NCI-H774 (cell line): ENCODE measurements at places on chromosomes 12 and 14.

GRCh38 chr12:27646149-27646548, 50.1 kb upstream of the REP15 start:
- no peak for DNase-seq

GRCh38 chr12:18135509-18135908, 45.5 kb upstream of the RERGL start:
- no peak for DNase-seq

DNA sequence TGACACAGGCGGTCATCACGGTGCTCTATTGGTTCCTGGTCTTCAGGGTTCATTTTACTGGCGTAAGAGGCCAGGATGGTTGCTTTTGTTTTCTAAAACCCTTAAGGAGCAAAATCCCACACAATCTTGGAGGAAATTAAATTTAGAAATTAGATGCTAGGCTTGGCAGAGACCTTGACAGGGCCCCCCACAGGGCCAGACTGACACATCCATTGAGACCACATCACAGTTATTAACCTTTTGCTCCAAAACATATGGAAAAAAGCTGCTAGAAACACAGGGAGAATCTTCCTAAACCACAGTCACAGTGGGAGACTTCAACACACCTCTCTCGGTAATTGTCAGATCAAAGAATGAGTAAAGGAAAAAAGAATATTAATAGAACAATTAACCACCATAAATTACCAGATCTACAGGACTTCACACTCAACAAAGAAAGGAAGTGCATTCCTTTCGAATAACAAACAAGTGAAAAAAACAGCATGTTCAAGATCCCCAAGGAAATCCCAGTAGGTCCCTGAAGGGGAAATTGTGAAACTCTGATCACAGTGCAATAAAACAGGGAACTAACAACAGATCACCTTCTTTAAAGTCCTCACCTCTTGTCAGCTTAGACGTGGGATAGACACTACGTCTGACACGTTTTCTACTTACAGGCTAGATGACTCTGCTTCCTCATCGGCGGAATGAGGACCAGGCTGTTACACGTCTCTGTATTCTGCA, 40.2 kb upstream of the TMEM179 start:
- DNase-seq, result no peak

- no peak for DNase-seq
These were observed 135.1 kb downstream of the RBM19 start for GRCh38 chr12:113831016-113831415.

DNA sequence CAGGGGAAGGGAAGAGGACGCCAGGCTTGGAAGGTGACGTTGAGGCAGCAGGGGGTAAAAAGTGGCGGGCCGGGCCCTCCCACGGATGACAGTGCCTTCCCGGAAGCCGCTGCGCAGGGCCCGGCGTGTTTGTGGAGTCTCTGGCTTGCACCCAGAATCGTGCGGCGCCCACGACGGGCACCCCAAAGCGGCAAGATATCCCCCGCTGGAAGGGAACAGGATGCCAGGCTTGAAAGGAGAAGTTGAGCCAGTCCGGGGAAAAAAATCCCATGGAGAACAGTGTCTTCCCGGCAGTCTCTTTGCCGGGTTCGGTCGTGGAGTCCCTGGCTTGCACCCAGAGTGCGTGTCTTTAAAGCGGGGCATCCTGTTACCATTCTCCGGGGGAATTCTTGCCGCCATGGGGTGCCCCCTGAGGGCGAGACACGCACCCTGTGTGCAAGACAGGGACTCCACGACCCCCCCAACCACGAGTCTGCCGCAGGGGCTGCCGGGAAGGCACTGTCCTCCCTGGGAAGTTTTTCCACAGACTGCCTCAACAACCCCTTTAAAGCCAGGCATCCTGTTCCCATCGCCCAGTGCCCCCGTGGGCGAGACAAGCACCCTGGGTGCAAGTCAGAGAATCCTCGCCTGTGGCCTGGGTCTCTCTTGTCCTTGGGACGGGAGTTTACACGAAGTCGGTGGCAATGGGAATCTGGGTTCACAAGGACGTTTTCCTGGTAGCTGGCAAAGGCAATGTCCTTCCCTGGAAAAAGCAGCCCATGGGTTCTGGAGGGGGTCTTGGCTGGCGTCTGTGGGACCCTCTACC, 156.1 kb upstream of the ALG10B start:
- no peak for DNase-seq

GRCh38 chr14:92984082-92984788, 61.3 kb downstream of the CHGA start:
- no peak for DNase-seq

- DNase-seq, result no peak
These were observed 3.6 kb upstream of the EID3 start for GRCh38 chr12:104299842-104300481.

DNA sequence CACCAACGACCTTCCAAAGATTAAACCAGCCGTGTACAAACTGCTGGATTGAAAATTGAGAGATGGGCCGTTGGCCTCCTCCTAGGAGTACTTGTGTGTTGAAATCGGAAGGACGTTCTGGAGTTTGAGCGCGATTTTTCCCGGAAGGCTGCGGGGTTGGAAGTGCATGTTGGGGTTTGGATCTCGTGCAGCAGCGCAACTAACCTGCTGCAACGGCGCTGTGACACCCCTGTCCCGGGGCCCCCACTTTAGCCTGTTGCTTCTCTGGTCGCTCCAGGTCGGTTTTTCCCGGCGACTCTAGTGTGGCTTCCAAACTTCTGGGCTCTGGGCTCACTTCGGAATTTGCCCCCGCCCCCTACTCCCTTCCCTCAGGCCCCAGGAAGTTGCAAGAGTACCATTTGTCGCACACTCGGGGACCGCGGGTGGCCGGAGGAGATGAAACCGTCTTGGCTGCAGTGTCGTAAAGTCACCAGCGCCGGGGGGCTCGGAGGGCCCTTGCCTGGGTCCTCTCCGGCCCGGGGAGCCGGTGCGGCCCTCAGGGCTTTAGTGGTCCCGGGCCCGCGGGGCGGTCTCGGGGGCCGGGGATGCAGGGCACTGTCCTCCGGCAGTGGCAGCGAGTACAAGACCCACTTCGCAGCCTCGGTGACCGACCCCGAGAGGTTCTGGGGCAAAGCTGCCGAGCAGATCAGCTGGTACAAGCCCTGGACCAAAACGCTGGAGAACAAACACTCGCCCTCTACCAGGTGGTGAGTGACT, at the start of gene ACSS3:
ACSS3 (plus strand) TSS at position 394 of the 756 bp plus-strand sequence; CDS start at position 436, 42 bp downstream.
- DNase-seq, result peak; percentile 59

DNA sequence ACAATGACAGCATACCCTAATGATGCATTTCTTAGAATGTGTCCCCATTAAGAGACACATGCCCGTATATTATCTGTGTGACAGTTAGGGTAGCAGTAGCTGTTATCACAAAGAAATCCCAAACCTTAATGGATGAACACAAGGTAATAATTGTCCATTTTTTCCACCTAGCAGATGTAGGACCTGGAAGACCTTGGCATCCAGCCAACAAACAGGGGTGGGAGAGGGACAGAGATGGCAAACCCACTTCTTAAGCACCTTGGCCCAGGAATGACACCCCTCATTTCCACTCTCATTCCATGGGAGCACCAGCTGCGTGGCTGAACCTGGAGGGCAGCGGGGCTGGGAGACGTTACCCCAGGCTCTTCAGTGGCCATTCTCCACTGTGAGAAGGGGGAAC, 679.0 kb downstream of the AACS start:
- DNase-seq, result no peak

- peak; percentile 7 for DNase-seq
These were observed 17.5 kb downstream of the MTA1 start for GRCh38 chr14:105436891-105437722.

GRCh38 chr14:39784461-39784860, 352.2 kb upstream of the FBXO33 start:
- no peak for DNase-seq

- DNase-seq, result no peak
These were observed 192.9 kb upstream of the OR4E1 start for GRCh38 chr14:21866479-21866878.

DNA sequence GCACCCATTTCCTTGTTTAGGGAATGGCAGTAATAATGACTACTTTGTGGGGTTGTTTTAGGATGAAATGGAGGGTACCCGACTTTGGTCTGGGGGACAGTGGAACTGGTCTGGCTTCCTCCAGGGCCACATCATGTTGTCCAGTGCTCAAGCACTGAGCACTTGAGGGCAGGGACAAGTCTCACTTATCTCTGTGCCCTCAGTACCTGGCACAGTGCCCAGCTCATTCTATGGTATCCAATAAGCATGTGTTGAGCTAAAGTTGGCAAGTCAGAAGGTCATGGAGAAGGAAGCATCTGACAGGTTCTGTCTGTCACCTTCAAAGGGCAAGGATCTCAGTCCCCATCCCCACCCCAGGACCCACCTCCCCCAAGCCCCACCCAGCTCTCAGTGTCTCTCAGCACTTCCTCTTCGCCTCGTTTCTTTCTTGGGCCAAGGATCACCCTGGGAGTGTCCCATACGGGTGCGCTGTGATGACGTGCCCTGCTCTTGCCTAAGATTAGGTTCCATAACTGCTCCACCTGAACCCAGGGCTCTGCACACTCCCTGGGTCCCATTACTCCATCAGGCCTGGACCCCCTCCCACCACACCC, 24.3 kb upstream of the TMEM106C start:
- no peak for DNase-seq

DNA sequence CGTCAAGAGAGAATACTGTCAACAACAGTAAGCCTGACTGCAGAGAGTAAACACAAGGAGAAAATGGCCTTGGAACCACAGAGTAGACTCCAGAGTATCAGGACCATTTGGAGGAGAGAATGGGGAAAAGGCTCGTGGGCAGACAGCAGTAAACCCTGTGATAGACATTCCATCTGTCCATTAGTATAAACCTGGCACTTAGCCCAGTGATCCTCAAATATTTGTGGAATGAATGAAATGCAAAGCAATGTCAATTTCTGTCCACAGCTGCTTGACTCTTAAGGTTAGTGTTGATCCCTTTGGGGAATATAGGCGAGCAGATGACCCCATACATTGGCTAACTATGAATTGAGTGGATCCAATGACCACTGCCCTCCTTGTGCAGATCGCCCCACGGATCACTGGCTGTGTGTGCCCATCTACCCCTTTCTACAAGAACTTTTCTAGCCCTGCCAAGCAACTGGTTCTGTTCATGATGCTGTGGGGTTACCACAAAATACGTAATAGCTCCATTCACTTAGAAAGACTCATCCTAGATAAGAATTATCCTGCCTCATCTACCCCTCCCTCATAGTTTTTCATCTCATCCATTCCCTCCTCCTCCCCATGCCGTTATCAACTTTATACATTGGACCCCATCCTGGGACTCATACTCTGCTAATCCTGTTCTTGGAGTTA, 846.8 kb downstream of the NRXN3 start:
- no peak for DNase-seq

DNA sequence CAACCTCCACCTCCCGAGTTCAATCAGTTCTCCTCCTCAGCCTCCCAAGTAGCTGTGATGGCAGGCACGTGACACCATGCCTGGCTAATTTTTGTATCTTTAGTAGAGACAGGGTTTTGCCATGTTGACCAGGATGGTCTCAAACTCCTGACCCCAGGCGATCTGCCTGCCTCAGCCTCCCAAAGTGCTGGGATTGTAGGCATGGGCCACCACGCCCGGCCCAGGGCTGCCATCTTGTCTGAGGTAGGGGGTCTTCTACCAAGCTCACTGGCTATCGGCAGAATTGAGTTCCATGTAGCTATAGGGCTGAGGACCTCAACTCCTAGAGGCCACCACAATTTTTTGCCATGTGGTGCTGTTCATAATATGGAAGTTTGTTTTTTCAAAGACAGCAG, 115.6 kb downstream of the EGLN3 start:
- DNase-seq, result no peak

DNA sequence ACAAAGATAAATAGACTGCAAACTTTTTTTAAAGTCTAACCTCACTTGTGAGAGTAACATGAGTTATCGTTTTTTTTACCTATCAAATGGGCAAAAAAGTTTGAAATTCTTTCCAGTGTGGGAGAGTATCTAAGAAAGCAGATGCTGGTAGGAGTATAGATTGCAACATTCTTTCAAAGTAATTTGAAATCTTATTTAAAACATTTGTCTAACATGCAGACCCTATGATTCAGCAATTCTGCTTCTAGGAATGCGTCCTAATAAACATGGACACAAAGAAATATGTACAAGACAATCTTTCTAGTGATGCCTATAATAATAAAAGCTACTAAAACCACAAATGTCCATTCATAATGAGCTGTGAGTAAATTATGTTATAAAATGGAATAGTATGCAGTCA, 110.4 kb upstream of the TMCC3 start:
- DNase-seq, result no peak

DNA sequence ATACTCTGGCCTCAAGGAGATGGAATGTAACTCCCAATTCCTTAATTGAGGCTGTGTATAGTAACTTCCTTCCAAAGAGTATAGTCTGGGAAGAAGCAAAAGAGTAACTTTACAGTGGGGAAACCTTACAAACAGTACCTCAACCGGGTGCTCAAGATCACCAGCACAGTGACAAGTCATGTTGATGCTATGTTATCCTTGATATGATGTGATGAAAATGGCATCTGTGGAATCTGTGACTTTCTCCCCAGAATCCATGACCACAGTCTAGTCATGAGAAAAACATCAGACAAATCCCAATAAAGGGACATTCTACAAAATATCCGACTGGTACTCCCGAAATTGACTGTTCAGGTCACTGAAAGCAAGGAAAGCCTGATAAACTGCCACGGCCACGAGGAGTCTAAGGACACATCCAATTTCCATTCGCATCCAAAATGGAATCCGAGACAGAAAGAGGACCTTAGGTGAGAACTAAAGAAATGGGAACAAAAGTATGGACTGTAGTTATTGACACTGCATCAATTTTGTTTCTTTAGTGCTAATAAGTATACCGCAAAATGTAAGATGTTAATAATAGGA, 97.3 kb upstream of the FRMD6 start:
- no peak for DNase-seq

- no peak for DNase-seq
These were observed 86.7 kb downstream of the PCNX1 start for GRCh38 chr14:70993931-70994330.

GRCh38 chr12:51008329-51009055, 17.7 kb downstream of the SLC11A2 start:
- DNase-seq, result no peak

- no peak for DNase-seq
These were observed 192.2 kb upstream of the LMNTD1 start for GRCh38 chr12:25745281-25745680.

DNA sequence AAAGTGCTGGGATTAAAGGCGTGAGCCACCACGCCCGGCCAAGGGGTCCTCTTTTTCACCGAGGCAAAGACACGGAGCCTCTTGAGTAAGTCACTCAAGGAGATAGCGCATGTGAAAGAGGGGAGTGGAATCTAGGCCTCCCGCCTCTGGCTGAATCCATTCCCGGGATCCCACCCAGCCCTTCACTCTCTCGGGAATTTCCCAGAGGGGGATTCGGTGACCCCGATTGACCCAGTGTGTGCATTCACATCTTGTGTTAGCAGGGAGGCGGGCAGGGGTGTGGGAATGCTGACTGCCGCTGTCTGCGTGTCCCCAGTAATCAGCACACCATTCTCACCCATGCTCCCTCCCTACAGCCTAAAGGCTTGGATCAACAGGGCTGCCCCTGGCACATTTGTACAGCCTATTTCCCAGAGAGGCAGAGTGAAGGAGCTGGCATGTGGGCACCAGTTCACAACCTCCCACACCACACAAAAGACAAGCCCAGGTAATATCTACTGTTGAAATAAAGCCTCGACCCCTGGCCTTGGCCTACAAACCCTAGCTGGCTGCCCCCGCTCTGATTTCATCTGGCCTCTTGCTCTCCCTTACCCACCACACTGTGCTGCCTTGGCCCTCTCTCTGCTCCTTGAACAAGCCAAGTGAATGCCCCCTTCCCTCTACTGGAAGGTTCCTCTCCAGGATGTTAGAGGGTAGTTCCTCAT, 1.3 kb upstream of the LTBP2 start:
- DNase-seq, result no peak
